Stimulated activated CD8-positive, alpha-beta memory T cell treated with anti-CD3 and anti-CD28 coated beads, Interleukin-2, amount 100 ng/mL, for 48 hours (primary cell): ENCODE measurements at places on chromosomes 3 and 15.

DNA sequence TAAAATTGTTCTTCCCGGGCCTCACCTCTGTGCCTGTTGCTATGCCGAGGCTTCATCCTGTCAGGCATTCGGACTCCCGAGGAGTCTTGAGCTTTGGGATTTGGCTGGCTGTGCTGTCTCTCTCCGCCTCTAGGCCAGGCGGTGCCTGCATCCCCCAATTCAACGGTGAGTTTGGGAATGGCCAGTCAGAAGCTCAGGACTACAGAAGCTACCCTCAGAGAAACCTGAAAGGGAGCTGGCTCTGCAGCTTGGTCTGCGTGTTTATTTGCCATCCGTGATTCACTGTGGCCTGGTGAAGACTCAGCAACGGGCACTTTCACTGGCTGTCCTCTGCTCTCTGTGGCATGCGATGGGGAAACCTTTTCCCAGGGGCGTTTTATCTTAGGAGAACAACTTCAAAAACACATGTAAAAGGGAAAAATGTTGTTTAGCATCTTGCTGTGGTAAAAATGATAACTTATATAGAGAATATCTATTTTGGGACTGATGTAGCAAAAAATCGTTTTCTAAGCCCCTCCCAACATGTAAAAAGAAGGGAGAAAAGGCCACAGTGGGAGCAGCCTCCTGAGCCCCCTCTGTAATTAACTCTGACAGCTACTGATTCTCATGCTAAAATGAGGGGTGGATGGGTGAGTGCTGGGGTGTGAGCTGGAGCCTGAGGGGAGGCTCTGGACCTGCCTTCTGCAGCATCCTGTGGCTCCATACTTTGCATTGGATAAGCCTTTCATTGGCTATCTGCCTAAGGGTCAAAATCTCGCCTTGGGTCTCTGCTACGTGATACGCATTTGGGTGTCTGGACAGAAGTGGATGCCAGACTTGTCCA lies 103.4 kb upstream of the KLHL25 start:
- no peak for DNase-seq

DNA sequence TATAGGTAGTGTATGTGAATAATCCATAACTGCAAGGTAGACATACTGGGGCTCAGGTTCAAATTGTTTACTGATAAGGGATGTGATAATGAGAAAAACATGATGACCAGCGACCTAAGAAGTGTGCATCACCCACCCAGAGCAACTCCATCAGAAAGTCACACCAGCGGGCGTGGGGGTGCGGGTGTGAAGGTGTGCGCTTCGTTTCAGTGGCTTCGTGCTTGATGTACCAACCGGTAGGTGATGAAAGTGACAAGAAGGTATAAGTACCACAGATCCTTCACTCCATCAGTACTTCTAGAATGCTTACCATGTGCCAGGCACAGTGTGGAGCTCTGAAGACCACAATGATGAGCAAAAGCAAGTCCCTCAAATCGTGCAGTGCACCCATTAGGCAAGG lies 11.2 kb downstream of the ANP32A start:
- no peak for DNase-seq

- DNase-seq: no peak
Observed at GRCh38 chr3:123344907-123345594, 103.8 kb downstream of the ADCY5 start.

DNA sequence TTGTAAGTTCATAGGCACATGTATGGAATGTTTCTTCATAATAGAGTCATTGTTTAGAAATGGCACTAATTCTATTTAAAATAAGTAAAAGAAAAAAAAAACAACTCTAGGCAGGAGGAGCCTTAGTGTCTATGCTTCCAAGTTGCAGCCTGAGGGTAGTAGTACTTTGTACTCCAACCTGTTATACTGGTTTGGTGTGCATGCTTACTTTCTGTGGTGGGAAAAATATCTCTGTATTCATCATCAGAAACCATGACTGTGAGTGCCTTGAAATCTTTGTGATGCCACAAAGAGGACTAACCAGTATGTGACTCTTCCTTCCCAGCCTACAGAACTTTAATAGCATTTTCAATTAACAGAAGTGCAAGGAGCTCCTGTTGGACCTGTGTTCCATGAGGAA lies 4.4 kb downstream of the NAALADL2 start:
- no peak for DNase-seq

GRCh38 chr3:135966271-135966961 lies 888 bp downstream of the PPP2R3A start:
- DNase-seq: no peak

GRCh38 chr3:72009851-72010443 lies 225.0 kb upstream of the PROK2 start:
- no peak for DNase-seq

DNA sequence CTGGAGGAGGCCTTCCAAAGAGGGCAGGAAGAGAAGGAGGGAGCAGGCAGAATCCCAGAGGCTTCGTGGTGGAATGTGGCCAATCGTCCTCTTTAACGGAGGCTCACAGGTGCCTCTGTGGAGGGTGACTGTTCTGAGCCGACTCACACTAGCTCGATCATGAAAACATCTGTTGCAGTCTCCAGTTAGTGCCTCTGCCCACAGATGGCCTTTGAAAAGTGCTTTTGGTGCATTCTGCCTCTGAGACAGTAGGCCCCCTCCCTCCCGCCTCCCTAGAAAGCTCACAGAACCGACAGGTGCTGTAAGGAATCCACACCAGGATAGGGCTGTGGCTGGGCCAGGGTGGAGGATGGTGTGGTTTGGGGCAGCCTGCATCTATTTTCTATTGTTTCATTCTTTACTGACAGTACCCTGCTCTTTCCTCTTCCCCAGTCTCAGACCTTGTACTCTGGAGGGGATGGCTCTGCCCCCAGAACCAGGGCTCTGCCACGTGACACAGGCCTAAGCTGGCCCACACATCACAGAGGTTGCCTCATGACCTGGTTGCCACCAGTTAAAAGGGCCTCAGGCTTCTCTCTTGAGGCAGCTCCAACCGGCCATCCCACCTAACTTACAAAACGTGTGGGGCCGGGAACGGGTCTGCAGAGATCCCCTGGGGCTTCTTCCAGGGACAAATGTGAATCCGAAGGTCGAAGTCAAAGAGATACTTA lies 27.2 kb upstream of the PIGZ start:
- no peak for DNase-seq

GRCh38 chr15:59159210-59159609 lies 47.4 kb upstream of the LDHAL6B start:
- DNase-seq: no peak

GRCh38 chr15:90008607-90009006 lies 7.5 kb downstream of the ZNF710 start:
- no peak for DNase-seq

GRCh38 chr15:98315971-98316370 lies 332.4 kb upstream of the IGF1R start:
- no peak for DNase-seq

GRCh38 chr3:53671192-53671960 lies 174.8 kb downstream of the CHDH start:
- no peak for DNase-seq

DNA sequence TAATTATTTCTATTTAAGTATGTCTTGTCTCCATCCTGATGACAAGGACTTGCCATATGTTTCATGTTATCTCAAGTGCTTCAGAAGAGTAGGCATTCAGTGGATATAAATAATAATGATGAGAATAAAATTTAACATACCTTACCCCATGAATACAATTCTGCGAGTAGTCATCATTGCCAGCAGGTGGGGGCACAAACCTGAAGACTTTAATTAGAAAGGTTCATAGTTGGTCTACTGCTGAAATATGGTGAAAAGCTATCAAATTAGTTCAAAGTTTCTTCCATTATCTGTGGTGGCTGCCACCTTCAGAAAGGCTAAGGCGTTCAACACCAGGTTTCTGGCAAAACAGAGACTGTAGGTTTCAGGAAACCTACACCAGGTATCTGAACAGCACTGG lies 100.9 kb downstream of the P3H2 start:
- no peak for DNase-seq

DNA sequence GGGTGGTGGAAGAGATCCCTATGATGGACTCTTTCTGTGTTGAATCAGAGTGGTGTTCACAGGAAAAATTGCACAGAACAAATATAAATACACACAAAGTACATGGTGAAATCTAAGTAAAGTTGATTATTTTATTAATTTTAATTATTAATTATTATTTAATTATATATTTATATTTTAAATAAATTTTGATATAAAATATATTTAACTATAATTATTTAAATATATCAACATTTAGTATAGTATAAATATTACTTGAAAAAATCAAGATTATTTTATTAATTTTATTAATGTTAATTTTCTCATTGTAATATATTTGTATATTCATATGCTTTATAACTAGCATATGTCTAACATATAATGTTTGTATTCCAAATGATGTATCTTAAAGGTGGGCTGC lies 11.3 kb upstream of the ATP10A start:
- no peak for DNase-seq

GRCh38 chr3:62446337-62446940 lies 73.1 kb upstream of the FEZF2 start:
- no peak for DNase-seq

DNA sequence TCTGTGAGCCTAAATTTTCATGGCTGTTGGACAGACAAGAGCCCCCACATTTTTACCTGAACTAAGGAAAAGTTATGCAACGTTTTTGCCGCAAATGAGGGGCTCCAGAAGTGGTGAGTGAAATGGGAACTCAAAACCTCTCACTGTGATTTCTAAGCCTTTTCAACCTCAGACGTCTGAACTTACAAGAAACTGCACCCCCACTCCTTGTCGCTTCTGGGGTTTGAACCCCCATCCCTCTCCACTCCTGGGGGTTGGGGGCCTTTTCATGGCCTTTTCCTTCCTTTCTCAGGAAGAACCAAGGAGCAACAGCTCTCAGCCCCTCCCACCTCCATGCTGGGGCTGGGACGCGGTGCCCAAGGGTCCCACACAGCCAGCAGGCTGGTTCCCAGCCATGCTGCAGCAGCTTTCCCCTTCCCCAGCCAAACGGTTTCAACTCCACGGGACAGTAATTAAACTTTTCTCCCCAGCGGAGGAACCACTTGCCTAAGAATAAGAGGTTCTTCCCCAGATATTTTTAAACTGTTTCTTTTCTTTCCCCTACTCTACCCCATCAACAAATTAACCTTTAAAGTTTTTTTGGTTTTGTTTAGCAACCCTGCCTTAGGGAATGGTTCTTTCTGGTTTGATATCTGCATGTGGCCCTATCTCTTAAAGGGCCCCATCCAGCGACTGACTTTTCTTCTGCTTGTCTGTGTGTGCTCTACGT lies 387.6 kb upstream of the CBLB start:
- no peak for DNase-seq

GRCh38 chr3:159711560-159712333 lies 276.9 kb upstream of the IL12A start:
- DNase-seq: no peak

DNA sequence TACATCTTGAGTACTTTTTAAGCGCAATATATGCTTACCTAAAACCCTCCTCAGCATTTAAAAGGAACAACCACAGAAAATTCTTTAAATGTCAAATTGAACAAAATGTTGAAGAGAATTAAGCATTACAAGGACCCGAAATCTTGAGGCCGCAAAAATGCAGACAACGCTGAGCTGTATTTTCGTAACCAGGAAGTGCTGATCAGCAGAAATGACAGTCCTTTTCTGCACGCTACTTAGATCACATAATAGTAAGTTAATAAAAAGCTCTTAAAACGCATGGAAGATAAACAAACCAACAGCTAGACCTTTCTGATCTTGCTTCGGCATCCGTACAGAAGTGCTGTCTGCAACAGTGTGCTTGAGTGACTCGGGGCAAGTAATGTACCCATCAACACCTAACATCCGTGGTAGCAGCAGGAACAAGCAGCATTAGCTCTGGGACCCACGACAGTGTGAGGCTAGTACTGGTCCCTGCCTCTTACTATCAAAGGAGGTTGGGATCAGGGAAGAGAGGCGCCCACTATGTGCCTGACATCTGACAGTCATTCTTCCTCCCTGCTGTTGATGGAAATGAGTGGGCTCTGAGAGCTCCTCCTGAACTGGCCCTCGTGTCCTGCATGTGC lies 1.8 kb upstream of the SSUH2 start:
- DNase-seq: no peak

DNA sequence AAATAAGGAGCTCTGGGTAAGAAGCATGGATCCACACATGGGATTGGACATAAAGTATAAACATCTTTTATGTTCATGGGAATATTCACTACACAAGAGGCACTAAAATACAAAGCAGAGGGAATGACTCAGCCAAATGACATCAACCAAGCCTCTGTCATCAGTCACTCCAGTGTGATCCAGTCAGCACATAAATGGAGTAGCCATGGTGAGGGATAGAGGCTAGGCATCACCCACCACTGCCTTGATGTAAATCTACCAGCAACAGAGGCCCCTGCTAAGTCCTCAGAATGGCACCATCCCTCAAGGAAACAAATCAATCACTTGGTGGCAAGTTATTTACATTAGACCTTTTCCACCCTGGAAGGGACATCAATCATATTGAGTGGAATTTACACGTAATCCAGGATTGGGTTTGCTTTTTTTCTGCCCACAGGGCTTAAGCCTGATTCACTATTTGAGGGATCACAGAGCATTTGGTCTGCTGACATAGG lies 27.2 kb downstream of the VEPH1 start:
- no peak for DNase-seq

- DNase-seq: no peak
Observed at GRCh38 chr3:185153861-185154629, 1.2 kb upstream of the C3orf70 start.

- no peak for DNase-seq
Observed at GRCh38 chr15:76101655-76102054, 41.9 kb downstream of the TMEM266 start.

DNA sequence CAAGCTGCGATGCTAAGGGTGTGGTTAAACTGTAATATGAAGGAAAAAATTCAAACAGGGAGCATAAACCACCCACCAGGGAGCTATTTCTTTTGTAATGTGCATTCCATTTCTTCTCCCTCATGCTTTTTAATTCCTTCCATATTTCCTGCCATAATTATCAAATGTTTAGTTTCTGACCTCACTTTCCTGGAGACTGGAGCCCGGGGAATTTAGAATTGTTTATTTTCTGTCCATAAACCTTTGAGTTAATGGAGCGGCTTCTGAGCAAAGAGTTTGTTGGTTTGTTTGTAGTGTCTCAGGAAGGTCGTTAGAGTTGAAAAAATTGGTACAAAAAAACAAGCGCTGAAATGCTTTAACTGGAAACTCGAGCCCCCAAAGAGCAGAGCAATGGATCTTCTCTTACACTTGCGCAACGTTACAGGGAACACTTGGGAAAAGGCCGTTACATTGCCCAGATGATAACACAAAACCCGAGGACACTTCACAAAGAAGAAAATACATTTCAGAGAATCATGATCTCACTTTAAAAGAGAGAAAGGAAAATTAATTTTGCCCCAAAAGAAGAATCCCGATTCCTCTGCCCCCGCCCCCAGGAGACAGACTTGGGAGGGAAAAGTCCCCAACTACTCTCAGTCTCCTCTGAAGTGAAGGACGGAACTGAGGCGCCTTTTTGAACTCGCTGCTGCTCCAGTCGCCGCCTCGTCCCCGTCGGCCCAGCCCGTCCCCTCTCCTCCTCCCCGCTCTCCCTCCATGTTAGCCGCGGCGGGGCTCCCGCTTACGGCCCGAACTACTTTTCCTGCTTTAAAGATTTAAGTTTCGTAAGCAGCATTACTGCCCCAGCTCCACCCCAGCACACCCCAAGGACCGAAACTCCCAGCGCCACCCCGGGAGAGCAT lies 842 bp downstream of the FSTL1 start:
- no peak for DNase-seq
